ENCODE measurements at places on chromosomes 7 and 10. TPM values are rescaled to one million over a fixed set of nuclear protein-coding genes. Genes with fewer than 3 reads are reported as not detected.

Gene AS3MT
- 8.8 TPM for total RNA-seq

Gene MUC12
- not detected for total RNA-seq

Gene LHPP
- total RNA-seq = 27.6 TPM

Gene CXCL12
- total RNA-seq = 17.8 TPM

Gene ANKRD61
- not detected for total RNA-seq

DNA sequence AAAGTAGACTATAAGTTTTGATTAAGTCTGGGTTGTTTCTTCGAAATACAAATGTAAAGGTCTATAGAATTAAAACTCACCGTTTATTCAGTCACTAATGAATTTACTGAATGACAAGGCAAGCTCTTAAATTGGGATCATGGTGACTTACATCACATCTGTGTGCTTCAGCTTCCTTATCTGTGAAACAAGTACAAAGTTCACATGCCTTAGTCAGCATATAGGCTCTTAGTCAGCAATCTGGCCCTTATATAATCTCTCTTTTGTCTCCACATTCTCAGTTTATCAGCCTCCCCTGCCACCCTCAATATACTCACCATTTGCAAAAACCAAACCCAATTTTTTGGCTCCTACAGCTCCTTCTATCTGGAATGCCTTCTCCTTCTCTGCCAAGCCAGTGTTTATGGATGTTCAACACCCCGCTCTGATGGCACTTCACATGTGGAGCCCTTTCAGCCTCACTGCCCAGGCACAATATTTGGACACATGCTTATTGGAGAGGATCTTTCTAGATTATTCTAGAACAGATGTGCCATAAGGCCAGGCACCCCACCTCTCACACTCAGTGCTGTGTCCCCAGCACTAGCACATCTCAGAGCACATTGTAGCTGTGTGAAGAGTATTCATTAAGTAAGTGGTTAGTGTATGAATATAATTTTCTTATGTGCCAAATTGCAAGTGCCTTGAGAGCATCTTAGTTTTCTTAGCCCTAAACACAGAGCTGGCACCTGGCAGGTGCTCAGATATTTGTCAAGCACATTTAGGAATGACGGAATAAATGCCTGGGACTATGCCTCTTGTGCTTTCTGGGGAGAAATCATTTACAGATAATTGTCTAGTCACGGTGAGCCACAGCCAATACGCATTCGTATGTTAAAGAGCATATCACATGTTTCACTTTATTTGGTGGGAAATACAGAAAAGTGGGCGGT is 9.8 kb upstream of the LAMB1 start:
- no peak overlapping the region for H3K27ac ChIP-seq
- H3K36me3 ChIP-seq = no peaks in the 10 kb centered on the region
- no peaks in the 10 kb centered on the region for H3K27me3 ChIP-seq
- no peak overlapping the region for H3K4me3 ChIP-seq
- no peaks in the 10 kb centered on the region for H3K4me1 ChIP-seq
- no peak for DNase-seq

GRCh38 chr7:92851732-92852131 is 15.4 kb upstream of the CDK6 start:
- DNase-seq = no peak
- no peaks in the 10 kb centered on the region for H3K36me3 ChIP-seq
- H3K4me3 ChIP-seq = no peak overlapping the region

DNA sequence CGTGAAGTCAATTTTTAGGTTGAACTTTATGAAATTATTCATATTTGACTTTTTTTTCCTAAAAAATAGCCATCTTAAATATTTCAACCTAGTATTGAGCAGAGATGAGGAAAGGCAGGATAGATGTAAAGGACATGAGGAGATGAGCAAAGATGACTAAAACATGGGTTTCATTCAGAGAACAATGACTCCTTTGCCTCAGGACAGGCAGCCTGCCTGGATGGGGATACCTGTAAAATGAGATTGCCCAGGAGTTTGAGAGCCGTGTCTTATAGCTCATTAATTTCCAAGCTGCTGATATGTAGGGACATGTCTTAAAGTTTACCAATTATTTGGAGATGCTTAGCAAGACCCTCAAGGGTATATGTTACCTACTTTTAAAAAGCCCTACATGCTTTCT is 243.8 kb upstream of the MDFIC start:
- no peak overlapping the region for H3K4me3 ChIP-seq
- DNase-seq = no peak
- no peaks in the 10 kb centered on the region for H3K4me1 ChIP-seq

DNA sequence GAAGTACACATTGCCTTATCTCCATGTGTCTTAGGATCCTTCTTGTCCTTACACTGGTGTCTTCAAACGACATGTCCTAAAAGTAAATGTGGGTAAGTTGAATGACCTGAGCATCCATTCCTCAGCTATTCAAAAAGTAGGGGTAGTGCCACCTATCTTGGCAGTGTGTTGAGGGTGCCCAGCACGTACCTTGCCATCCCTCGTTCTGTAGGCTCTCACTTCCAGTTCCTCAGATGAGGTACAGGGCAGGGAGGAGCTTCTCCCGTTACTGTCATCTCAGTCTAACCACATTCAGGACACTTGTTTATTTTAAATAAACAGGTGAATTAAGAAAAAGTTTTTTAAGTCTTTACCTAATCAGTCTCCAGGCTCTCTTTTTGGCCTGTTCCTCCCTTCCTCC is 13.0 kb downstream of the BUD23 start:
- H3K36me3 ChIP-seq = peaks cover 54% of the 10 kb centered on the region
- DNase-seq = no peak
- H3K27me3 ChIP-seq = no peaks in the 10 kb centered on the region
- H3K4me3 ChIP-seq = no peak overlapping the region
- H3K27ac ChIP-seq = no peak overlapping the region

DNA sequence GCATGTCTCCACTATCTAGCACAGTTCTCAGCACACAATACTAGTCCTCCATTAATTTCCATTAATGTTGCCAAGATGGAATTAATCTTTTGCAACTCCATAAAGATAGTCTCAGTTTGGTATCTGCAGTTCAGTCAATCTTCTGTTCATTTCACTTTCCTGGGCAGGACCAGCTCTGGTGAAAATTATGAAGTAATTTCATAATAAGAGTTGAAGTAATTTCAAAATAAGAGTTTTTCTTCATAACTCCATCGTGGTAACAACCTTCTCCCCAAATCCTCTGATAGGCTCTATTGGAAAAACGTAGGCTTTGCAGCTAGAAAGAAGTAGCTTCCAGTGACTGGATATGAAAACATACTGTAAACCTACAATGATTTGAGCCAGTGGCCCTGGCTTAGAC is 618.2 kb downstream of the TYW1 start:
- H3K4me1 ChIP-seq = no peaks in the 10 kb centered on the region
- no peak for DNase-seq
- H3K27me3 ChIP-seq = no peaks in the 10 kb centered on the region
- no peak overlapping the region for H3K4me3 ChIP-seq
